ENCODE measurements at places on chromosomes 5 and 9.

- ATAC-seq, result no peak
Observed at GRCh38 chr5:159663986-159664385, 252.3 kb upstream of the ADRA1B start.

GRCh38 chr5:154984946-154985516 lies 28.5 kb upstream of the KIF4B start:
- no peak for ATAC-seq

GRCh38 chr5:130045334-130045733 lies 141.1 kb downstream of the CHSY3 start:
- ATAC-seq, result no peak

DNA sequence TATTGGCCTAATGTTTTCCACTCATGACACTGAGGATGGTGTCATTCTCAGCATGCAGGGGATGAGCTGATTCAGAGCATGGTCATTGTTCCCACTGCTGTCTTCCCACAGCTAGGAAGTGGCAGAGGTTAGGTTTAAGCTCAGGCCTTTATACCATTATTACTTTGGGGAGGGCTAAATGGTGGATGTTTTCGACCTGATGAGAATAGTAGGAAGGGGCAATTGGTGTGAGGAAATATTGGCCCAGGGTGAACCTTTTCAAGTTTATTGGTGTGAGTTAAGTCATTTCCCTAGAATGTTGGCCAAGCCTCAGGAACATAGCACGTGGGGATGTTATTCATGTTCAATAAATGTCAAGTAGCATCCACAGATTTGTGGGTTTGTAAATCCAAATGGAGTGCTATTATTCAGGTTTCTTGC lies 59.6 kb downstream of the ARHGAP26 start:
- ATAC-seq, result no peak

GRCh38 chr5:95835682-95836385 lies 13.3 kb upstream of the GLRX start:
- ATAC-seq, result no peak

DNA sequence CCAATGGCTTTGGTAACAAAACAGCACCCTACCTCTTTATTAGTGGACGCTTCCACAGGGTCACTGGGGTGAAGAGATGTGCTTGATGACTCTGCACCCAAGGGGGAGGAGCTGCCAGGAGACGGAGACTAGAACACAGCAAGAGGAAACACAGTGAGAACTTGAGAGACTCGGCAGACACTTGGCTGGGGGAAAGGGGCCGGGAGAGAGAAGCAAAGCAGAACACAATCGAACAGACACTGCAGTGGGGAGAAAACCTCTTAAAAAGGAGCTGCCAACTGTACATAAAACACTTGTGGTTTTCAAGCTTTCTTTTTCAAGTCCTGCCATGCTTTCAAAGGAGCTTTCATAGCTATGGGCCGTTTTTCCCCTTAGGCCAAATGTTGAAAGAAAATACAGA lies 151.0 kb downstream of the ENTREP1 start:
- peak; percentile 48 for ATAC-seq

DNA sequence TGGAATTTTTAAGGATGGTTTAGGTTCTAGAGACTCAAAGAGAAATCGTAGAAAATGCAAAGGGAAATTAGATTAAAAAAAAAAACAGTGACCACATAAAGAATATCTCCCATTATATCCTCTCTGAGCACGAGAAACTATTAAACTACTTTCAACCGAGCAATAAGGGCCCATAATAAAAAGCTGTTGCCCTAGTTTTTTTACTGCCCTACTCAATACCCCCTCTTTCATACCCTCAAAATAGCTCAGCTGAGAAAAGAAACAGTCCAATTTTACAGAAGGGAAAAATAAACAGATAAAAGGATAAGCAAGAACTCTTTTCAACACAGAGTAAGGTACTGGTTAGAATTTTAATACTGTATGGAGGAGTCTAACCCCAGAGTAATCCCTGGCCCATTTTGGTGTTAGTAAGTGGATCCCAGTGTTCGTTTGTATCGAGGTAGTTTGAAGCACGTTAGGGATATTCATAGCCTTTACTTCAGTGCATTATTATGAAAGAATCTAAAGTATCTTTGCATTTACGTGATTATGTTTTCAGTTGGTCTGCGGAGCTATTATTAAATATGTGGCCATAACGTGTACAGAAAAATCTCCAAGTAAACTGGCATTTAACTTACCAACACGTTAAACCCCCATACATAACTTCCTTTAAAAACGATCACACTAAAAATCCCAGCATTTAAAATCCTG lies 980 bp upstream of the RHOBTB3 start:
- ATAC-seq, result no peak

DNA sequence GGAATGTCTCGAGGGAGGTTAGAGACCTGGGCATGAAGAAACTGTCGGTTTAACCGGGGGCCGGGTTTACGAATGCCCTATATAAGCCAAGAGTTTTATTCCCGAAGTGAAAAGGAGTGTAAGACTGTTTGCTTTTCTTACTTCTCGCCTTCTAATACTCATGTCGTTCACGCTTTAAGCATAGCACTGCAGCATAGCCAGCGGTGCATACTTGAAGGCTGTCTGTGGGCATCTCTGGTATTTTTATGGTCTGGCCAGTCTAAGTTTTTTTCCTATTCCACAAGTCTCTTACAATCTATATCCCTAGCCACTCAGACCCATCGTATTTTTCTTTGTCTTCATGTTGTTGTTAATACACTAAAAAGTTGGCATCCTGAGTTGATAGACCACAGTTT lies 1.2 kb downstream of the UHRF2 start:
- no peak for ATAC-seq

DNA sequence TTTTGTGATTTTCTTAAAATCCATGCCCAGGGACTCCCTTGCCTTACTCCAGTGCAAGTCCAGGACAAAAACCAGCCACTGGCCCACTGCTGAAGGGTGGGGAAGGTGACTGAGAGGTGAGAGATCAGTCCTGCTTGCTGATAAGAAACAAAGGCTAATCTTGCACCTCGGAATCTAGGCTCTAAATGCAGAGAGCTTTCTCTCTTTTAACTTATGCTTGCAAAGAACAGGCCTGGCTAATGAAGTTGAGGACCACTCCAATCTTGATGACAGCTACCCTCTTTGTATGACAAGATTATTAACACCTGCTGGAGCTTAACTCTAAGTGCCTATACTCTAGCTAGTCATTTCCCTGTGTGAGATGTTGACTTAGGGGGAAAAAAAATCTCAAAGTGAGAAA lies 8.8 kb downstream of the TLE1 start:
- no peak for ATAC-seq

- ATAC-seq, result peak; percentile 81
Observed at GRCh38 chr9:35308316-35308715, 146.5 kb downstream of the UNC13B start.

DNA sequence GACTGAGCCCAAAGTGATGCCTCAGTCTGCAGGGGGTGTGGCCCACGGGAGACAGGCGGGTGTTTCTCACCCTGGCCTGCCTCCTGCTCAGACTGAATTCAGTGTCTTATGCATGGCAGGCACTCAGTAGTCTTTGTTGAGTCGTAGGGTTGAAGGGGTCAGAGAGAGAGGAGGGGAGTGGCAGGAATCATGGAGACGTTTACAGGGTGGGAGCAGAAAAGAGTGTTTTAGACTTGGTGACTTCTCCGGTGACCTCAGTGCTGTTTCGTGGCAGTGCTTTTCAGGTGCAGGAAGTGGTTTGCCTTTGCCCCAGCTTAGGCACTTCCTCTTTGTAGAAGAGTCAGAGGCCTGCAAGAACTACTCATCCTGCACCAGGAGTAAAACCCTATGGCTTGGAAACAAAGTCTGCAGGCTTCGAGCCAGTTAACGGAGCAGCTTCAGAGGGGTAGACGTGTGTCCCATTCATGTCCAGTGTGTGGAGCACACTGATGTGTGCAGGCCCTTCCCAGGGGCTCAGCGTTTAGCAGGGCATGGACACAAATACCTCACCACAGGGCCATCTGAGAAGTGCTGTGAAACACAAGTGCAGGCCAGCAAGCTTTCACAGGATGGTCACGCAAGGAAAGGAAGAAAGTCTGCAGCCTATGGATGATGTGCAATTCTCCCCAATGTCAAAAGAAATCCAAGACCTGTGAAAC lies 24.5 kb upstream of the SEMA4D start:
- peak; percentile 49 for ATAC-seq

DNA sequence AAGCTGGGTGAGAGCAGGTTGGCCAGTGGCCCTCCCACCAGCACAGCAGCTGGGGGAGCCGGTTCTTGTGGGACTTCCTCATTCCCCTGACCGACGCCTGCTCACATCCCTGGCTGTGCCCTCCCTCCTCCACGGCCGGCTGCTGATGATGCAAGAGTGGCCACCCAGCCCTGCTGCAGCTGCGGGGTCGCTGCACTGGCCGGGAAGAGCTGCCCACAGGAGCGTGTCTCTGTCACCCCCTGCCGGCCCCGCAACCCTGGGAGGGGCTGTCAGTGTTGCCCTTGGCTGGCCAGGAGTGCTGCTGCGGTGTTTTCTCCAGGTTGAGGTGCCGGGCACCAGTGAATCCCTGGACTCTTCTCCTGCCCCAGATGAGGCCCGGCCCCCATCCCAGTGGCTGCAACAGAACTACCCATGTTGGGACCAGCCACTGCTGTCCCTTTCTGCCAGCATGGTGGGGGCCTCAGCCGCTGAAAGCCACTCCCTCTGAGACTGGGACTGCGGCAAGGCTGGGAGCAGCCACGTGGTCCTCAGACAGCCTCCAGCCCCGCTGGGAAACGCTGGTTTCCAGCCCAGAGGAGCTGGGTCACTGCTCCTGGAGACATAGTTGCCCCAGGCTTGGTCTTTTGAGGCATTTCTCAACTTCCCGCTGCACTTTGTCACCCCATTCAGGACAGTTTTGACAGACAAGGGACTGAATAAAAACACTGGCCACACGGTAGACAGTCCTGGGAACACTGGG lies 739 bp downstream of the CARD9 start:
- ATAC-seq, result peak; percentile 68

- ATAC-seq, result no peak
Observed at GRCh38 chr9:135294836-135295235, 184.7 kb upstream of the PPP1R26 start.

GRCh38 chr5:96391921-96392320 lies 41.1 kb downstream of the PCSK1 start:
- no peak for ATAC-seq

GRCh38 chr9:77013932-77014596 lies 5.4 kb upstream of the FOXB2 start:
- no peak for ATAC-seq

GRCh38 chr5:5306696-5307095 lies 115.8 kb upstream of the ICE1 start:
- no peak for ATAC-seq

- peak; percentile 76 for ATAC-seq
Observed at GRCh38 chr9:119453490-119453911, 84.3 kb upstream of the BRINP1 start.

GRCh38 chr5:66981266-66982055 lies 215.1 kb downstream of the CD180 start:
- no peak for ATAC-seq

DNA sequence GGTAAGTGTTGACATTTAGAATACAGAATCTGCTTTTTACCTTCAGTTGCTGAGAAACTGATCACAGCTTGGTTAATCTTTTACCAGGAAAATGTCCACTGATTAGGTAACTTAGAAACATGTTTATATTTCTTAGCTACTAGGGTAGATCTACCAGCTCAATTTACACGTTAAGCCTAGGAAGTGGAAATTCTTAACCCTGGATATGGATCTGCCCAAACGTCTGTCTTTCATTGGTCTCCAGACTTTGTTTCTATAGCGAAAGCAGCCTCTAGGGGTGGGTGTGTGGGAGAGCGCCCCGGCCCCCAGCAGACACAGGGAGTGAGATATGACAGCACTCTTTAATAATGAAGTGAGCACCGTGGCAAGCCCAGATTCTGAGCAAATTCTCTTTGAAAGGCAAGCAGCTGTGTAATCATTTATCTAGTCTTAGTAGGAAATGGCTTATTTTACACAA lies 141.6 kb upstream of the ZNF608 start:
- no peak for ATAC-seq

GRCh38 chr9:90787771-90788460 lies 13.7 kb upstream of the SYK start:
- ATAC-seq, result no peak

DNA sequence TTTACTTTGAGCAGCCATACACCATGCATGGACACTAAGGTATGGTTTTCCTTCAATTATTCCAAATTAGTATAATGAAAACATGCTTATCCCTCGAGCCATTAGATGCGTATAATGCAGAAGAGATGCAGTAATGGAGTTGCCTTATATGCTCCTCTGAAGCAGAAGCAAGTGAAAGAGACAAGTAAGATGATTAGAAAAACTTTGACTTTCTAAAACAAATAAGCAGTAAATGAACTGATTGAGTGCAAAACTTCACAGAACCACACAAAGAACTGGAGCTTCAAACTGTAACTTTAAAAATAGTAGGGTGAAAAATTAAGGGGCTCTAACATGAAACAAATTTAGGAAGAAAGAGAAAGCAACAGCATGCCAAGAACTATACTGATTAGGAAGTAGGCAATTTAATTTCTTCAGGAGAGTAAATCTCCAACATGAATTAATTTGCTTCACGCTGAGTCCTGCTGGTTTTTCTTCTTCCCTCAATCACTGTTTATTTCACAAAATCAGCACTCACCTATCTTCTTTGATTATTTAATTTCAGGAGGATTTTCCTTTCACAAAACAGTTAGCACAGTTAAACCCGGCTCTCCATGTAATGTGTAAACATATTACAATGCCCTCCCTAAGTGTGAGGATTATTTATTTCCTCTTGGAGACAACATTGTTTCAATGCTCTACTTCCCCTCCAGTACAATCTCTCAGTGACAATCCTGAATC lies 90.3 kb upstream of the PAM start:
- no peak for ATAC-seq

DNA sequence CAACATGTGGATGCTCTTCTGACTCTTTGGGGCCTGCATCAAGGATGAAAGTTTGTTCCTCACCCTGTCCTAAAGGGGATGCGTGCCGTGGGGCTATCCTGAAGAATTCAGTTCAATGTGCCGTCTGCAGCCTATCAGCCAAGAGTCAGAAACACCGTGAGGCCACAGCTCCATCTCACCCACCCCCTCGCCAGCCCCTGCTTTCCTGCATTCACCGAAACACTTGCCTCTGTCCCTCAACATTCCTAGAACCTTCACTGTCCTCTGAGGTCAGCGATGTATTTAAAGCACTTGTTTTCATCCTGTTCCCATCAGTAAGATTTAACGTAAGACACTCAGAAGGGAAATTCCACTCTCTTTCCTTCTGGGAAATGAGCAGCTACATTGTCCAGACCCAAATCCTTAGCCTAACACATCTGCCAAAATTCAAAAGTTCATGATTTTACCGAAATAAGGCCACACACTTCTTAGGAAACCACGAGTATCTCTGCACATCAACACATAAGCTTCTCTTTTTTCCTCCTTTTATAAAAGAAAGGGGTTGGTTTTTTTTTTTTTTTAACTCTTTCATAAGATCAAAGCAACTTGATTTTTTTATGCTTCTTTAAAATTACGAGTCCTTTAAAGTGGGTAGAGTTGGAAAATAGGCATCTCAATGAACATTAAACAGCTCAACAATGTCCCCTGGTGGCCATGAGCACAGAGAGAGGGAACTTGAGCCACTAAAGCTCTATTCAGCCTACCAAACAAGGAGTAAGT lies 100.7 kb downstream of the SUSD1 start:
- ATAC-seq, result peak; percentile 71
